ENCODE measurements at places on chromosomes 12 and 14.

DNA sequence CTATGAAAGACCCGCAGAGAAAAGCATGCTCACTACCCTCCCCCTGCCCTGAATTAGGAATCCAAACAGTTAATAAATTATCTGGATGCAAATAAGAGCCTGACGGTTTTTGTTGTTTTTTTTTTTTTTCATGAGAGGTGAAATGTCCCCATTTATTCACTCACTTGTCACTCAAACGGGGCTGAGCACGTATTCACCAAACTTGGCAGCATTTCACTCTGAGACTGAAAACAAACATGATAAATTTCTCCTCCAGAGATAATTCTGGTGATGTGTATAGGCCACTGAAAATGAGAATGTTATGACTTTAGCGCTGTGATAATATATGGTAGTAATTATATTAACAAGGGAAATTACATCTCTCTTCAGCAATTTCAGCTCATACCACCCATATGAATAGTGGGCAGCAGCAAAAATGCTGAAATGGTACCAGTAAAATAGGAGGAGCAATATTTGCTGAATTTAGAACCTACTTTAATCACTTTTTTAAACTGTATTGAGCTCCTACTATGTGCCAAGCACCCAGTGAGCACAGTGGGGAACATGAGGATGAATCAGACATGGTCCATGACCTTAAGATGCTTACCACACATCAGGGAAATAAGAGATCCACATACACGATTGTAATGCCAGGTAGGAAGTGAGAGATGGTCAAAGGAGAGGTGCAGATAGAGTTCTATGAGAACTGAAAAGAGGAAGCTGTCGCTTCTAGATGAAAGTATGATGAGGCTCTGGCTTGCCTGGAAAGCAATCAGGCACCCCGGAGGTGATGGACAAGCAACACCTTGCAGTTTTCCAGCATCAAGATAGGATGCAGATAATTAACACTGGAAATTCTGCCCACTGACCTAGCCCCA, 286.5 kb upstream of the TMPO start:
- no peak for DNase-seq

GRCh38 chr12:58224536-58225105, 283.3 kb downstream of the ATP23 start:
- DNase-seq = no peak

DNA sequence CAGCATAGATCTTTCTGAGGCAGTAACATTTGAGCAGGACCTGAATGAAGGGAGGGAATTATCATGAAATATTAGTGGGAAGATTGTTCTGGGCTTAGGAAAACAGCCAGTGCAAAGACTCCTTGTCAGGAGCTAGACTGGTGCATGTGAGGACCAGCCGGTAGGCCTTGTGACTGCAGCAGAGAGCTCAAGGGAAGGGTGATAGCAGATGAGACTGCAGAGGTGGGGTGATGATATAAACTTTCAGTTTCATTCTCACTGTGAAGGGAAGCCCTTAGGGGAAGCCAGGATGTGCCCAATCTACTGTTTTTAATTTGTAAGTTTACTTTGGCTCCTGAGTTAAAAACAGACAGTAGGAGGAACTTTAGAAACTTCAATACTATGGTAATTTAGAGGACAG, 12.4 kb downstream of the IL22 start:
- DNase-seq = no peak

GRCh38 chr14:91253795-91254323, 9.4 kb upstream of the GPR68 start:
- DNase-seq = no peak

- no peak for DNase-seq
Observed at GRCh38 chr14:60681271-60681670, 32.0 kb upstream of the SIX1 start.

- DNase-seq = no peak
Observed at GRCh38 chr12:114316076-114316475, 89.9 kb downstream of the TBX5 start.
